ENCODE measurements at places on chromosomes 12 and 14. TPM values are rescaled to one million over a fixed set of nuclear protein-coding genes. Genes with fewer than 3 reads are reported as not detected.
A peak's percentile ranks its signal among the peaks of the same experiment; 100 is the strongest.

- DNase-seq: peak; percentile 16
Observed at GRCh38 chr12:74365178-74365964, 172.3 kb upstream of the ATXN7L3B start.

GRCh38 chr12:73220951-73221350 is 948.8 kb downstream of the TRHDE start:
- no peak for DNase-seq

DNA sequence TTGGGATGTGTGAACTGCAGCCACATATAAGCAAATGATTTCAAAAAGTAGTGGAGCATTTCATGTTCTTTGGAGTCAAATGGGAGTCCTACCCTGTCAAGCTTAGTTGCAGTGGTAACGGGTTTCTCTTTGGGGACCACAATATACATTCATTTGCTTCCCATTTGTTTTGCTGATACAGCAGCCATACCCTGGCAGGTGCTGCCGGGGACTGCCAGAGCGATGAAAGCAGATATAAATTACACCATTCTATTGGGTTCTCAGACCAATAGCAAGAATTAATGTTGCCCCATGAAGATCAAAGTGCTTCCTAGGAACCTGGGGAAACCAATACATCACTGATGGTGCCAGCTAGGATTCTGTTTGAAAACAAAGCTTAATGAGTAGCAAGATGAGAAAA is 1621.5 kb upstream of the FLRT2 start:
- DNase-seq: no peak

DNA sequence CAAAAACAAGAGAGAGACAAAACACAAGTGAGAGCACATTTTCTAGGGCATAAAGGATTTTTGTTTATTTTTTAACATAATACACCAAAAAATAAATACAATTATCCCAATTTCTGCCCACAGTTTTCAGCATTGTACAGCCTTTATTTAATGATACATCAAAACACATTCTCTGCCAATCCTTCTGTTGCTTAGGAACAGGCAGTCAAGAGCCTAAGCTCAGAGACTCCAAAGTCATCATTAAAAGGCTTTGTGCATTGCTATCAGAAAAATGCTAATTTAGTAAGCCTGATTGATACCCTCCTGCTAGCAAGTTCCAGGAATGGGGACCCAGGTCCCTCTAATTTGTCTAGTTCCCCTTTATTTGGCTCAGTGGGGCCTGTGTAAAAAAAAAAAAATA is 536.5 kb downstream of the RPS29 start:
- DNase-seq: no peak

GRCh38 chr14:101171650-101172049 is 268.1 kb upstream of the RTL1 start:
- no peak for DNase-seq

DNA sequence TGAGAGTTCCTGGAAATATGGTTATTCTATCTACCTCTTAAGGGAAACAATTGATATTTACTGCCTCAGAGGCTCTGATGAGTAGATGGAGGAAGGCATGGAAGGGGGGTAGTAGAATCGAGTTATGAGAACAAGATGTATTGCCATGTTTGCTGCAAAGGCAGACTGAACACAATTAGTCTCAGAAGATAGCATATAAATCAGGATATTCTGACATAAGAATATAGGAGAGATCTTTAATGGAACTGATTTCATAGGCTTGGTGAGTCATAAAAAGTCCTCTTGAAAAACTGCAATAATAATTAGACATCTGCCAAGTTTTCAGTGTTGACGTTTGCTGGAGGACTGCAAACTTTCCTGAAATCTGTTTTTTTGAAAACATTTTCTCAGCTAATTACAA is 636.1 kb downstream of the TMTC2 start:
- no peak for DNase-seq

NOC4L gene
- 12.1 TPM for total RNA-seq

CCDC175 gene
- total RNA-seq: not detected

KLHL33 gene
- total RNA-seq: 0.43 TPM

Data from fibroblast of villous mesenchyme (primary cell).